Aorta (tissue), 5 donors: ENCODE measurements at places on chromosomes 5 and 9. TPM values are rescaled to one million over a fixed set of nuclear protein-coding genes. Genes with fewer than 3 reads are reported as not detected.

- no peak overlapping the region for H3K27ac ChIP-seq
- no peak for DNase-seq
- H3K4me3 ChIP-seq: no peak overlapping the region
- no peaks in the 10 kb centered on the region for H3K27me3 ChIP-seq
- H3K36me3 ChIP-seq: no peaks in the 10 kb centered on the region
These were observed 7.3 kb upstream of the HNRNPAB start for GRCh38 chr5:178196986-178197385.

DNA sequence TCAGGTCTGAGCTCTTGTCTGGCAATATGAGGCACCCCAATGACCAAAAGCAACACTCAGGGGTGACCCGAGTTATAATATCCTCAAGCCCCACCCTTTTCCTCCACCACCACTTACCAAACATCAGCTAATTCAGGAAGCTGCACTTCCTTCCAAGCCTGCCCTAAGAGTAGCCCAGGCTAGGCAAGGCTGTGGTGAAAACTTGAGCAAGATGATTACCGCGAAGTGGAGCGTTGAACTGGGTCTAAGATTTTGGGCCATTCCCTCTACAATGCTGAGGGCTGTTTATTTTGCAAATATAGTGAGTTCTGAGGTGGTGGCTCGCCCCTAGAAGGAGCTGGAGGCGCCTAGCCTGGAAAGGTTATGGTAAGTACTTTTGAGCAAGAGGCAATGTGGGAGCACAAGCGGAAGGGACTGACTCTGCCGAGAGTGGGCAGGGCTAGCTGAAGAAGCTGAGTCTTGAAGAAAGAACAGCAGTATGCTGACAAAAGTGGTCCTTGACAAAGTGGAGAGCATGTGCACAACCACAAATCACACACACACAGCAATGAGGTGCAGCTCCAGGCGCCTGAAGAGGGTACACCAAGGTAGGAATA, at the start of gene HK3:
Gene HK3 (minus strand): TSS at position 51 of the 596 bp plus-strand sequence. CDS start 3,187 bp downstream, outside the sequence.
- H3K27ac ChIP-seq: no peak within 1 kb of the TSS
- H3K4me1 ChIP-seq: no peaks in the 10 kb centered on the region
- peaks cover 4% of the 10 kb centered on the region for H3K36me3 ChIP-seq
- no peaks in the 10 kb centered on the region for H3K27me3 ChIP-seq

Gene SPINK13
- total RNA-seq: not detected

Gene HK3
- 26.8 TPM for total RNA-seq

GRCh38 chr9:136936645-136937170, 7.8 kb downstream of the FBXW5 start:
- no peak overlapping the region for H3K27ac ChIP-seq
- no peaks in the 10 kb centered on the region for H3K27me3 ChIP-seq
- no peak for DNase-seq
- H3K4me3 ChIP-seq: no peak overlapping the region
- no peaks in the 10 kb centered on the region for H3K4me1 ChIP-seq
- H3K36me3 ChIP-seq: peaks cover 9% of the 10 kb centered on the region

GRCh38 chr9:27985714-27986113, 412.4 kb upstream of the C9orf72 start:
- no peak for DNase-seq
- no peak overlapping the region for H3K4me3 ChIP-seq
- no peaks in the 10 kb centered on the region for H3K4me1 ChIP-seq
- H3K27me3 ChIP-seq: no peaks in the 10 kb centered on the region
- H3K36me3 ChIP-seq: no peaks in the 10 kb centered on the region
- H3K27ac ChIP-seq: no peak overlapping the region

DNA sequence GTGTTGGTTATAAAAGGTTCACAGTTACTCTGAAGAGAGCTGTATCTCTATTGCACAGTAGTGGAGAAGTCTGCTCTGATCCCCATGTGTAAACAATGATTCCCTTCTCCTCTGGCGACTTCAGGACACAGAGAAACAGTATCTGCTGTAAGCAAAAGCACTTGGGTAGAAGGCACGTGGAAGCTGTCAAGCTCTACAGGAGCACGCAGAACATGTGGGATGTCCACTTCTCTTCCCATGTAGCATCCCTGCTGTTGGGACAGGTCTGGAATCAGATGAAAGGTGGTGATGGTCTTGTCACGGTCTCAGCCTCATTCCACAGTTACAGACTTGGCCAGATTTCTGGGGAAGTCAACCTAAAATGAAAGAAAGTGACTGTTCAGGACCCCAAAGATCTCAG, 9.4 kb upstream of the MAPK9 start:
- no peak overlapping the region for H3K4me3 ChIP-seq
- no peak for DNase-seq
- H3K4me1 ChIP-seq: no peaks in the 10 kb centered on the region
- no peaks in the 10 kb centered on the region for H3K36me3 ChIP-seq
- H3K27ac ChIP-seq: no peak overlapping the region

DNA sequence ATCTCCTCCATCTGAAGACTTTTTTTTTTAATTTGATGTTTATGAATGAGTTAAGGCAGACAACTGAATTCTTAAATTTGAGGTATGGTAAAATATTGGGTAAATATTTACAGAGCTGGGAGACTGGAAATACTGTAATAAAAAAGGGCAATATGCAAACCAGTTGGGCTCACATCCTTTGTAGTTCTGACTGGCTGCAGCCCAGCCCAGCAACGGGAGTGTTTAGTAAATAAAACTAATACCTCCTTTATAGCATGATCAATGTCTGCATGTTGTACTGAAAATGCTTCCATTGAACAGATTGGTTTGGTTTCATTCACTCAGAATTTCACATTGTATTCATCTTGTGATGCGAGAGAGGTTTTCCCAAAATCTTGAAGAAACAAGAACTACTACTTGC, 365.0 kb downstream of the DMRT2 start:
- no peak overlapping the region for H3K27ac ChIP-seq
- no peak for DNase-seq
- H3K27me3 ChIP-seq: no peaks in the 10 kb centered on the region

DNA sequence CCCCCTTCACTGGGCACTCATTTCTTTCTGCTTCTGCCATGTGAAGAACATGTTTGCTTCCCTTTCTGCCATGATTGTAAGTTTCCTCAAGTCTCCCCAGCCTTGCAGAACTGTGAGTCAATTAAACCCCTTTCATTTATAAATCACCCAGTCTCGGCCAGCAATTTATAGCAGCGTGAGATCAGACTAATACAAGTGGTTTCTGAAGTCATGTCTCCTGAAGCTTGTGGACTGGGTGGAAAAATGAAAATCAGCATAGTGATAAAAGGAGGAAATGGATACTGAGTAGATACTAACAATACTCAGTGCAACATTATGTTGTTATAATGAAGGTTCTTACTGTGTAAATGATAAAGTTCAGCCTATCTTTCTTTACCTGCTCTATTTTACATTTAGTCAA, 35.1 kb downstream of the NNT start:
- H3K36me3 ChIP-seq: no peaks in the 10 kb centered on the region
- no peak overlapping the region for H3K4me3 ChIP-seq
- H3K27ac ChIP-seq: no peak overlapping the region
- DNase-seq: no peak
- H3K4me1 ChIP-seq: peaks cover 11% of the 10 kb centered on the region
- no peaks in the 10 kb centered on the region for H3K27me3 ChIP-seq

- no peaks in the 10 kb centered on the region for H3K36me3 ChIP-seq
- no peaks in the 10 kb centered on the region for H3K27me3 ChIP-seq
- H3K4me1 ChIP-seq: no peaks in the 10 kb centered on the region
- H3K4me3 ChIP-seq: no peak overlapping the region
These were observed 169.3 kb downstream of the SEMA5A start for GRCh38 chr5:9376363-9377117.

DNA sequence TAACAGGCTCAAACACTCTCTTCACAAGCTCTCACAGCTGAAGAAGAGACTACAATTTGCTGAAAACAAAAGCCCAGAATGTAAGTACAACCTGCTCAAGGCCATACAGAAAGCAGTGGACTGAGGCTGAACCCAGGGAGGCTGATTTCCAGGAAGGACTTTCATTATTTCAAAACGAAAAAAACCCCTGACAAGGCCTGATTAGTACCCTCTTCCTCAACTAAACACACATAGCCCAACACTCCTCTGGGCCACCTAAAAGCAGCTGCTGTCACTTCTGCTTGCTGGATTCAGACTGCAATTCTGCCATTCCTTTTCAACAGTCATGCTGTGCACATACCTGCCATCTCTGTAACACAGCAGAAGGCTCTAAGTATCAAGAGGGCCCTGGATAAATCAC, 18.2 kb downstream of the NRG2 start:
- no peaks in the 10 kb centered on the region for H3K36me3 ChIP-seq
- peaks cover 3% of the 10 kb centered on the region for H3K27me3 ChIP-seq
- no peak overlapping the region for H3K4me3 ChIP-seq
- H3K4me1 ChIP-seq: peaks cover 5% of the 10 kb centered on the region
- H3K27ac ChIP-seq: no peak overlapping the region

DNA sequence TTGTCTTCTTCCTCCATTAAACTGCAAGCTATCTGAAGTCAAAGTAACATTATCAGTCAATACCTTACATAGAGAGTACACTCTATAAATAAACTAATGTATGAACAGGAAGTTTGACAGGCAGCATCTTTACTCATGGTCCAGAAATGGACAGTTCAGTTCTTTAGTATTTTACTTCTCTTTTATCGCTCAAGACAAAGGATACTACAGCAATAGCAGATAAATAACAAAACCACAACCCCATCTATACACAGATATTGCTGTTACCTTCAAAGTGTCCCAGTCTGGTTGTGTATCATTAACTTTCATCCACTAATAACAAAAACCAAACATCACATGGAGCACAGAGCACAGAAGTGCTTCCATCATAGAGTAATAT, 46.4 kb downstream of the SEMA5A start:
- no peaks in the 10 kb centered on the region for H3K36me3 ChIP-seq
- no peak for DNase-seq
- H3K4me3 ChIP-seq: no peak overlapping the region
- no peaks in the 10 kb centered on the region for H3K4me1 ChIP-seq
- no peaks in the 10 kb centered on the region for H3K27me3 ChIP-seq

Gene SNCAIP
- total RNA-seq: 9.7 TPM

GRCh38 chr9:19173598-19174125, 46.4 kb upstream of the PLIN2 start:
- no peak overlapping the region for H3K27ac ChIP-seq
- H3K4me3 ChIP-seq: no peak overlapping the region
- no peaks in the 10 kb centered on the region for H3K27me3 ChIP-seq
- H3K36me3 ChIP-seq: no peaks in the 10 kb centered on the region
- DNase-seq: no peak

DNA sequence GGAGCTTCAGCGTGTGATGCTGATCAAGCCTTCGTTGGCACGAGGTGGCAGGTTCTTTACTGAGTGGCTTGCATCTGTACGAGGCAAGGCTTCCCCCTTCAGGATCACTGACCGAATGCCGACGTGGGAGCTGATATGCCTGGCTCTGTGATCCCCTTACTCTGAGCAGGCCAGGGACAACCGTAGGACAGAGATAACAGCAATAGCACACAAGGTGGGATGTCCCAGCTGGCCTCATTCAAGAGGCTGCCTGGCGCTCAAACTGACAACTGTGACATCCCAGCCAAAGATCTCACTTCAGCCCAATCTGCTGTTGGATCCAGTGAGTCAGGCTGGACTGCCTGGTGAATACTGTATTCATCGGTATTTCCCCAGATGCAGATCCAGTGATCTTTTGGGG, 199.4 kb upstream of the PANK3 start:
- no peaks in the 10 kb centered on the region for H3K27me3 ChIP-seq
- no peak for DNase-seq

GRCh38 chr5:126402621-126403555, 20.3 kb upstream of the GRAMD2B start:
- H3K27me3 ChIP-seq: no peaks in the 10 kb centered on the region
- no peaks in the 10 kb centered on the region for H3K4me1 ChIP-seq
- DNase-seq: no peak

DNA sequence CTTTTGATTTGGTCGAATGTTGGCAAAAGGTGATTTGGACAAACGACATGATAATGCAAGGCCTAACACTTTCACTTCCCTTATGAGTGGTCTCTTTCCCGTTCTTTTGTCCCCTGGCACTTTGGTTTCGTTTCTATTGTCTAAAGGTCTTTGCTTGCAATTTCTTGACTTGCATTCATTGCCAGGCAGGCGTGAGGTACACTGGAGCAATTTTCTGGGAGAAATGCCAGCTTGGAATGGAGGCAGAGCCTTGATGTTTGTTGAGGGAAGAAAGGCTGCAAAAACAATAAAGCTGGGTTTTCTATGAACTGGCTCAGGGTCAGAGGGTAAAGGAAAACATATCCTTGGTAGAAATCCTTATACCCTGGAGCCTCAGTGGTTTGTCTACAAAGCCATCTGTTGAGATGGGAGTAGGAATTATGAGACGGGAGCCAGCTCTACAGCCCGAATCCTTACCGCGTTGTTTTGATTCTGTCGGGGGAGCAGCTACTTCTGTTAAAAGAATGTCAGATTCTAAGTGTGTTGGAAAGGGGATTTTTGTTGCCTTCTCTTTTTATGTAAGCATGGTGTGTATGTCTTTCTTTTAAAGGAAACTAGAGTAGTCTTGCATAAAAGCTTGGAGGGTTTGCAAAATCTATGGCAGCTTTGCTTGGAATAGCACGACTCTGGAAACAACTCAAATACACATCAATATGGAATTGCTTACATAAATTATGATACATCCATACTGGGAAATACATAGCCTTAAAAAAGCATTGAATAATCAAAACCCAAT, 158.9 kb downstream of the RMI1 start:
- H3K27me3 ChIP-seq: no peaks in the 10 kb centered on the region
- H3K4me3 ChIP-seq: no peak overlapping the region
- no peaks in the 10 kb centered on the region for H3K36me3 ChIP-seq
- no peaks in the 10 kb centered on the region for H3K4me1 ChIP-seq
- DNase-seq: no peak

GRCh38 chr9:125991886-125992529, 244.8 kb downstream of the PBX3 start:
- no peaks in the 10 kb centered on the region for H3K4me1 ChIP-seq
- no peak overlapping the region for H3K27ac ChIP-seq
- no peaks in the 10 kb centered on the region for H3K36me3 ChIP-seq
- no peak for DNase-seq
- H3K4me3 ChIP-seq: no peak overlapping the region

DNA sequence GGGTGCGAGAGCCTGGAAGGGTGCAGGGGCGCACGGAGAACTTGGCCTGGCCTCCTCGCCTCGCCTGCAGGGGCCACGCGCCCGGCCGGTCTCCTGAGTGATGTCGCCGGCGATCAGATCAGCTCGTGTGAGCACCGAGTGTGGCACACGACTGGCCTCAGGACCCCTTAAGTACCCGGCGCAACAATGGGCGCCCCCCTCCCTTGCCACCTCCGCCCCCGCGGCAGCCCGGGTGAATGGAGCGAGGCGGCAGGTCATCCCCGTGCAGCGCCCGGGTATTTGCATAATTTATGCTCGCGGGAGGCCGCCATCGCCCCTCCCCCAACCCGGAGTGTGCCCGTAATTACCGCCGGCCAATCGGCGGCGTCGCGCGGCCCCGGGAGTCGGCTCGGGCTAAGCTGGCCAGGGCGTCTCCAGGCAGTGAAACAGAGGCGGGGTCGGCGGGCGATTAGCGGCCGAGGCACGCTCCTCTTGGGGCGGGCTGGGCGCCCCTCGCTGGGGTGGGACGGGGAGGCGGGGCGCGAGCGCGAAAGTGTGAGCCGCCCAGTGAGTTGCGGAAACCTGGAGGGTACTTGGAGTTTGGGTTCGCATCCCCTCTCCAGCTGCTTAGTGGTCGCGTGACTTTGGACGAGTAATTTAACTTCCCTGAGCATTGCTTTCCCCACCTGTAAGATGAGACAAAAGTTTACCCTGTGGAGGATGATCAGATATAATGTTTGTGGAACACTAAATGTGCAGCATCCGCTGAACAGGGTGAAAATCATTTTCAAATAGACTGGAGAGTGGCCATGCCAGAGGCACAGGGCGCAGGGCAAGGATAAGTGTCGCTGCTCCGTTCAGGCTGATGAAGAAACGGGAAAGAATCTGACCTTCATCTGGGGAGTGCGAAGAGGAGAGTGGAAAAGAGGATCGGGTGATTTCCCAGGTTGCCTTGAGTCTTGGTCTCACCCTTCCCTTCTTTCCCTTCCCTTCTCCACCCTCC, at the start of gene NEUROG1:
Gene NEUROG1 (minus strand): TSS at position 145 of the 982 bp plus-strand sequence. CDS start 274 bp downstream, outside the sequence.
- H3K27ac ChIP-seq: no peak within 1 kb of the TSS
- H3K4me1 ChIP-seq: no peaks in the 10 kb centered on the region
- DNase-seq: no peak
- H3K4me3 ChIP-seq: no peak within 1 kb of the TSS

Gene CYLC2
- total RNA-seq: not detected
